ENCODE measurements at places on chromosomes 5 and 9.

DNA sequence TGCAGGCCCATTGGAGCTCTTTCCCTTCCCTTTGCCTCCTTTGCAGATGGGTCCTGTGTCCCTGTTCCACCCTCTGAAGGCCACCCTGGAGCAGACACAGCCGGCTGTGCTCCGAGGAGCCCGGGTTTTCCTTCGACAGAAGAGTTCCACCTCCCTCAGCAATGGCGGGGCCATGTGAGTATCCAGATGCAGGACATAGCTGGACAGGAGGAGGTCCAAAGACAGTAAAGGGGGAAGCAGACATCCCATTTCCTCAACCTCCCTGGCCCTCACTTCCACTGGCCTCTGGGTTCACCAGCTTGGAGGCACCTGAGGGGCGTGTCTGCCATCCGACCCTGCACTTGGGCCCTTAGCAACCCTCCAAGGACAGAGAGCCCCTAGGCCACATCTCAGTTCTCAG lies 237.9 kb downstream of the CACNA1B start:
- no peaks in the 10 kb centered on the region for H3K4me1 ChIP-seq
- no peak overlapping the region for H3K4me3 ChIP-seq
- no peak for DNase-seq
- no peaks in the 10 kb centered on the region for H3K36me3 ChIP-seq
- no peaks in the 10 kb centered on the region for H3K27me3 ChIP-seq

GRCh38 chr5:106094204-106094607 lies 1576.5 kb downstream of the EFNA5 start:
- H3K4me1 ChIP-seq: peaks cover 8% of the 10 kb centered on the region
- no peaks in the 10 kb centered on the region for H3K27me3 ChIP-seq
- DNase-seq: no peak
- H3K27ac ChIP-seq: no peak overlapping the region
- H3K4me3 ChIP-seq: no peak overlapping the region
- no peaks in the 10 kb centered on the region for H3K36me3 ChIP-seq

- H3K27me3 ChIP-seq: no peaks in the 10 kb centered on the region
- H3K4me3 ChIP-seq: no peak overlapping the region
- H3K36me3 ChIP-seq: no peaks in the 10 kb centered on the region
- no peaks in the 10 kb centered on the region for H3K4me1 ChIP-seq
Measured at GRCh38 chr9:5395428-5395827, 42.3 kb downstream of the PLGRKT start.

DNA sequence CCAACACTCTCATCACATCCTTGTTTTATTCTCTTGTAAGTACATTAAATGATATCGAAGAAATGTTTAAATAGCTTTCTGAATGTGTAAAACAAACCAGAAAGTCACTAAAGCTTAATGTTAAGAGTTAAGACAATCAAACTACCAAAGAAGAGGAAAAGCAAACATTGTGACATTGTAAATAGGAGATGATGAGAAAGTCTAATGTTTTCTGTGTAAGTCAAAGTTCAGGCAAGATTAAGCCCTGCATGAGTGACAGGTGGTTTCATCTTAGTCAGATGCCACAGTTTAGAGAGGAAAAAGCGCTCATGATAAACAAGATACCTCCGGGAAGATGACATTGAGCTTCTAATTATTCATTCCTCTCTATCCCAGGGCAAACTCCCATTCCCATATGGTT lies 50.9 kb upstream of the PHYKPL start:
- no peak overlapping the region for H3K27ac ChIP-seq
- no peak overlapping the region for H3K4me3 ChIP-seq
- H3K27me3 ChIP-seq: no peaks in the 10 kb centered on the region
- H3K4me1 ChIP-seq: no peaks in the 10 kb centered on the region
- DNase-seq: no peak
- H3K36me3 ChIP-seq: no peaks in the 10 kb centered on the region

- H3K4me3 ChIP-seq: no peak overlapping the region
- peaks cover 14% of the 10 kb centered on the region for H3K4me1 ChIP-seq
- no peak for DNase-seq
Measured at GRCh38 chr9:114883709-114884108, 46.7 kb downstream of the TNFSF8 start.

DNA sequence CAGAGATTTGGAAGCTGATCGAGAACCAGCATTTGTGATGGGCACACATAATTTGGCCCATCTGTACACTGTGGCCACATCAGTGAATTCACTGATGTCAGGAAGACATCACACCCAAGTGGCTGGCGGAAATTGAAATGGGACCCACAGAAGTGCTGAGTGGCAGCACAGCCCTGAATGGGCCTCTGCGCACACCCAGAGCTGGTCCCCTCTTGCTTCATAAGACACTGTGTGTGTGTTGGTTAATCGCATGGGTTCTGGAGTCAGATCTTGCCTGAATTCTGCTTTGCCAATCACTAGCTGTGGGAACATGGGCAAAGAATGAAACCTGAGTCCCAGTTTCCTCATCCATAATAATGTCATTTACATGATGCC lies 72.2 kb downstream of the PCSK5 start:
- peaks cover 5% of the 10 kb centered on the region for H3K4me1 ChIP-seq
- no peak overlapping the region for H3K4me3 ChIP-seq
- H3K27me3 ChIP-seq: no peaks in the 10 kb centered on the region
- no peak overlapping the region for H3K27ac ChIP-seq
- H3K36me3 ChIP-seq: no peaks in the 10 kb centered on the region
- DNase-seq: no peak
